Urothelium cell line (cell line): ENCODE measurements at places on chromosomes 5 and 9.

DNA sequence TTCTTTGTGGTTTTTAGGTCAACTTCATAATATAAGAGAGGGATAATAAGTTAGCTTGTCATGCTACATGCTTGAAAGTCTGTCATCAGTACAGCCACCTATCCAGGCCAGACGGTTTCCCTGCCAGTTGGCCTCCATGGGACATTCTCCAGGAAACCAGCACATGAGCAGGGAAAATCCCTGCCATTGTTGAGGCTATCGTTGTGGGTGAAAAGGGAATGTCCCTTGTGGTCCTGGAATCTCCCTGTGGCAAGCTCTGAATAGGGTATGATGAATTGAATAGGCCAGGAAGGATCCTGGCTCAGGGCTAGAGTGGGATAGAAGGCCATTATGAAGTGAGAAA lies 12.3 kb downstream of the F2RL1 start:
- peak; percentile 43 for DNase-seq

GRCh38 chr5:140678993-140679392 lies 5.6 kb upstream of the DND1 start:
- DNase-seq = no peak

DNA sequence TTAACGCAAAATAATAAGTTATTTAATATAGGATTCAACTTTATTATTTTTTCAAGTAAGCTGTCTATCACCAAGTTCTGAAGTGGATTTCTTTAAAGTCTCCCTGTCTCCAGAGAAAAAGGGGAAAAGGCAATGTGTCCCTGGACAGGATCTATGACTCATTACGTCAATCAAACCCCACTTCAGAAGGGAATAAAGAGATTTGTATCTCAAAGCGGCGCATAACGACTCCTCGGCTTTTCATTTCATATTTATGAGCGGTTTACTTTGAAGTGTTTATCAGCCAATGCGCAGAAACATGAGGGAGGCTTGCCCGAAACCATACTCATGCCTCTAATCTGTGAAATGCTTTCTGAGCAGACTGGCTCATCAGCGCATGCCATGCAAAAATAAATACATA lies 938.6 kb upstream of the WWC1 start:
- DNase-seq = no peak

DNA sequence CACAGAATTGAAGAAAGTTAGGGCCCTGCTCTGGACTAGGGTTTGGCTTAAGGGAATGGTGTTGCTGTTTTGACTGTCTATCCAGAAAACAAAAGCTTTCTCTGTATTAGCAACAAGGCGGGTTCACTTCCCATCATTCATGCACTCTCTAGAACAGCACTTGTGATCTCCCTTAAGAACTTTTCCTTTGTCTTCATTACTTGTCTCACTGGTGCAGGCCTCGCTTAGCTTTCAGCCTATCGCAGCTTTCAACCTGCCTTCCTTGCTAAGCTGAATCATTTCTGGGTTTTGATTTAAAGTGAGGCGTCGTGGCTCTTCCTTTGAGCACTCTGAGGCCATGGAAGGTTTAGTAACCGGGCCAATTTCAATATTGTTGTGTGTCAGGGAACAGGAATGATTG lies 35.2 kb upstream of the LPCAT1 start:
- no peak for DNase-seq

GRCh38 chr5:15914638-15915037 lies 265.0 kb downstream of the MARCHF11 start:
- no peak for DNase-seq

GRCh38 chr5:2003206-2003605 lies 120.5 kb upstream of the IRX4 start:
- DNase-seq = peak; percentile 2

GRCh38 chr9:316382-316965 lies 101.8 kb downstream of the DOCK8 start:
- DNase-seq = no peak

- DNase-seq = peak; percentile 25
These were observed 61.9 kb downstream of the GLIS3 start for GRCh38 chr9:4237748-4238511.

DNA sequence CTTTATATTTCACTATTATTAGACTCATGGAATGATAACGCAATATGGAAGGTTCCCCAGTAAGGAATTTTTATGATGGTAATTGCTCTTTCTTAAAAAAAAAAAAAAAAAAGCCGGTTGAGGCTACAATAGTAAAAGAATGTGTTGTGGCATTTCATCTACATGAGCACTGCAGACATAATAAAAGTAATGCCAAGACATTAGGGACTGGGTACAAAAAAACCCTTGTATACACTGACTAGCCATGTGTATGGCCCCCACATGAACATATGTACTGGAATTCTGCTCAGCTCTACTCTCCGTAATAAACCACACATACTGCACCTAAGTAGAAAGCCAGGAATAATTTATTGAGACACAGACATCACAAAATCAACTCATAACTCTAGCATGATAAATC lies 218.4 kb downstream of the ADAMTS6 start:
- no peak for DNase-seq

DNA sequence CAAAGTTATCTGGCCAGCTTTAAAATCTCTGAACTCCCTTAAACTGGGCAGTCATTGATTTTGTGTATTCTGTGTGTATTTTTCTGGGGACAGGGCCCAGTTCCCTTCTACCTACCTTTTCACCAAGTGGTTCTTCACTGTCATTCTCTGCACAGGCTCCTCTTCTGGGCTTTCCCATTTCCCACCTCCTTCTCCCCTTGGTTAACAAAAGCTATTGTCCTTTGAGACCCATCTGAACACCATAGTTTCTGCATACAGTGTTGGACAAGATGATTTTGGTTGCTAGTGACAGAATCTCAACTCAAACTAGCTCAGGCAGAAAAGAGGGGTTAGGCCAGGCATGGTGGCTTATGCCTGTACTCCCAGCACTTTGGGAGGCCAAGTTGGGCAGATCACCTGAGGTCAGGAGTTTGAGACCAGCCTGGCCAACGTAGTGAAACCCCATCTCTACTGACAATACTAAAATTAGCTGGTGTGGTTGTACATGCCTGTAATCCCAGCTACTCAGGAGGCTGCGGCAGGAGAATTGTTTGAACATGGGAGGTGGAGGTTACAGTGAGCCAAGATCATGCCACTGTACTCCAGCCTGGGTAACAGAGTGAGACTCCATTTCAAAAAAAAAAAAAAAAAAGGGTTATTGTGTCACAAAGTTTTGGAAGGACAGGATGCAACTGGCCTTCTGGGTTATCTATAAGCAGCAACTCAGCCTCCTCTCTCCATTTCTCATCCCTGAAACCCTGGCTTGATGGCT lies 31.0 kb upstream of the ANKRD34B start:
- no peak for DNase-seq

- DNase-seq = no peak
These were observed 199.2 kb downstream of the ADAMTSL1 start for GRCh38 chr9:18673179-18673578.

DNA sequence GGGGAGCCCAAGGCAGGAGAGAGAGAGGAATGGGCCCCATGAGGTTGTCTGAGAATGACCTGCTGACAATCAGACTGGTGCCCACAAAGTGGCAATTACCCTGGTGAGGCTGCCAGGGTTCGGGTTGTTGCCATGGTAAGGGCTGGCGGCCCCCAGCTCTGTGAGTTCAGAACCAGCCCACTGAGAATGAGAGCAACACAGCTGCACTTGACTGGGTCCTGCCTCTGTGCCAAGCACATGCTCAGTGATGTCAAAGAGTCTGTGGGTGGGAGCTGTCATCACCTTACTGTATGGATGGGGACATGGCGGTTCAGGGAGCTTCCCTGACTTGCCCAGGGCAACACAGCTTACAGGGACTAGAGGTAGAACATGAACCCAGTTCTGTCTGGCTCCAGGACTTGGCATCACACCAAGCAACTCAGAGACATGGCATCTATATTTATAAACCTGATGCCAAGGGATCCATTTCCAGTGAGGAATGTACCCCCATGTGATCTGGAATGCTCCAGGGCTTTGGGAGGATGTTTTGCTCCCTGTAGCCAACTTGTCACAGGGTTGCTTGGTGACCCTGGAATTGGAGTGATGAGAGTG lies 38.2 kb upstream of the TEX48 start:
- no peak for DNase-seq

DNA sequence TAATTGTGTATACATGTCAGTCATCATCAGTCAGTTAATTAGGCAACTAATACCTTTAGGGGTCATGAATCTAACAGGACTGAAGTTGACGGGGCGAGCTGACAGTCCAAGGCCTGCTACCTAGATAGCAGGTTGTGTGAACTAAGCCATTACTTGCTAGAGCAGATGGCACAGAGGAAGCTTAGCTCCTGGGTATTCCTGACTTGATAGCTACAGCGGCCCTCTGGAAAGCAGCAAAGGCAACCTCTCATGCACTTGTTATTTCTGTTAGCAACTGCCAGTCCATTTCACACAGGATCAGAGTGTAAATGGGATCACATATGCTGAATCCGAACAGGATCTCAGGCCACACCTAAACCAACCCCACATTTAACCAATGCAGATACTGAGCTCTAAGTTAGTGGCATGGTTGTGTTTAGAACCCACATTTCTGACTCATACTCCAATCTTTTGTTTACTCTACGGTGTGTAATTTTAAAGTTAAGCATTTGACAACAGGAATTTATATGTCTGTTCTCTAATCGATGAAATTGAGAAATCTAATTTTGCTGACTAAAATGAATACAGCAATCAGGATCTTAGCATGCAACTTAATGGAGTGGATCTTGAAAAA lies 521.3 kb upstream of the ZNF608 start:
- DNase-seq = no peak

GRCh38 chr5:155947394-155948062 lies 379.4 kb upstream of the SGCD start:
- DNase-seq = no peak

GRCh38 chr5:172683645-172684471 lies 42.8 kb downstream of the NEURL1B start:
- DNase-seq = no peak

- no peak for DNase-seq
These were observed 623.3 kb downstream of the HINT1 start for GRCh38 chr5:130541617-130542221.

DNA sequence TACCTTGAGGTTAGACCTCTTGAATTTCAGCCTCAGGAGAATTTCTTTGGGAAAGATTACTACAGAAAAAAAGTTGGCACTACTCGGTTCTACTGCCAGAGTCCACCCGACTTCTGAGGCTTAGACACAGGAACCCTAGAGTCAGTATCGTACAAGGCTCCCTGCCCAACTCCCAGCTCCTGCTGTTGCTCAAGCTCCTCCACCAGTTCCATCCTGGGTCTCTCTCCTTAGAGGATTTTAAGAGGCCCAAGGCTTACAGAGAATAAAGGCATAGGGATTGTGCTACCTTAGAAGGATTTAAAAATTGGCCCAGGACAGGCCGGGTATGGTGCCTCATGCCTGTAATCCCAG lies 29.0 kb upstream of the SSBP2 start:
- no peak for DNase-seq

GRCh38 chr5:96236051-96236450 lies 197.0 kb downstream of the PCSK1 start:
- DNase-seq = no peak

DNA sequence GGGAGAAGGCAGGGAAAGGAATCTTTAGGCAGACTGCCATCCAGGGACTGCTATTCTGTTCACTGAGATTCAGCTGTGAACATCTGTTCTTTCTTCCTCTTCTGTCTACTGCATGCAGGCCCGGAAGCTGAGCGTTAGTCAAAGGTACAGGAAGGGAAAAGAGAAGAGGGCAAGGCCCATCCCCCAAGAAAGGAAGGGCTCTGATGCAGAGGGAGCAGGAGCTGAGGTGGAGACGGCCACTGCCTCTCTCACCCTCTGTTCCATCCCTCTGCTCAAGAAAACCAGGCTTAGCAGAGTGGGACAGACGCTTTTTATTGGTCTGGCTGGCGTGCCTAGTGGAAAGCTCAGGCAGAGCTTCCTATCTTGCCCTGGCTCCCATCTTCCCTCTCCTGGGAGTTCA lies 57.6 kb downstream of the PFDN1 start:
- no peak for DNase-seq

DNA sequence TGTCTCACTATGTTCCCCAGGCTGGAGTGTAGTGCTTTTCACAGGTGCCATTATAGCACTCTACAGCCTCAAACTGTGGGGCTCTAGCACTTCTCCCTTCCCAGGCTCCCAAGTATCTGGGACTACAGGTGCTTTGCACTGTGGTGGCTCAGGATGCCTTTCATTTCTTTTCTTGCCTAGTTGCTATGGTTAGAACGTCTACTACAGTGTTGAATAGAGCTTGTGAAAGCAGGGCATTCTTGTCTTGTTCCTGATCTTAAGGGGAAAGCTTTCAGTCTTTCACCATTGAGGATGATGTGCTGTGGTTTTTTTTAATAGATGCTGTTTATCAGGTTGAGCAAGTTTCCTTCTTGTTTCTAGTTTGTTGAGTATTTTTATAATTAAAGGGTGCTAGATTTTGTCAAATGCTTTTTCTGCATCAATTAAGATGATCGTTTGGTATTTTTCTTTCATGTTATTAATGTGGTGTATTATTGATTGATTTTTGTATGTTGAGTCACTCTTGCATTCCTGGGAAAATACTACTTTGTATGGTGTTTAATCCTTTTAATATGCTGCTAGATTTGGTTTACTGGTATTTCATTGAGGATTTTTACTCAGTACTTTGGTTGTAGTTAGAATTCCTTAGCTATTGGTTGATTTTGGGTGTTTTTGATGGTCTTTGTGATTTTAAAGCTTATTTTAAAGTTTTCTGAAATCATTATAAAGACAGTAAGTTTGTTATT lies 35.6 kb downstream of the GPBP1 start:
- DNase-seq = no peak

- DNase-seq = no peak
These were observed 30.0 kb upstream of the PLPP1 start for GRCh38 chr5:55564721-55565120.

- no peak for DNase-seq
These were observed 36.7 kb downstream of the FAXDC2 start for GRCh38 chr5:154813736-154814135.

DNA sequence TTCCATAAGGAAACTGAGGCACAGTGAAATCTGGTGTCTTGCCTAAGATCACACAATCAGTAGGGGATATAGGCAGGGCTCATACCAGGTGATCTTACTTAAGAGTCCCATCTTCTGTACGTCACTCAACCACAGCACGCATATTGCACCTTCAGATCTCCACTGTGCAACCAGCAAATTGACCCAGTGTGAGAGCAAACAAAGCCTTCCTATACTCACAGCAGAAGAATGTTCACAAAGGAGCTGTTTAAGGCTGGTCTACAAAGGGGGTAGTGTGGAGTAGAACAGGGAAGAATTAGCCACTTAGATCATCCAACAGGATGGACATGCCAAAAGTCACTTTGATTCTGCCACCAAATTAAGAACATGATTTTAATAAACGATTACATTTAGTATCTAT lies 305.9 kb downstream of the SLIT3 start:
- DNase-seq = no peak

- peak; percentile 65 for DNase-seq
These were observed 13.2 kb upstream of the ZBTB43 start for GRCh38 chr9:126791406-126792230.
